ENCODE measurements at places on chromosomes 16 and 17. TPM values are rescaled to one million over a fixed set of nuclear protein-coding genes. Genes with fewer than 3 reads are reported as not detected.

Gene CLEC19A
- not detected for total RNA-seq

DNA sequence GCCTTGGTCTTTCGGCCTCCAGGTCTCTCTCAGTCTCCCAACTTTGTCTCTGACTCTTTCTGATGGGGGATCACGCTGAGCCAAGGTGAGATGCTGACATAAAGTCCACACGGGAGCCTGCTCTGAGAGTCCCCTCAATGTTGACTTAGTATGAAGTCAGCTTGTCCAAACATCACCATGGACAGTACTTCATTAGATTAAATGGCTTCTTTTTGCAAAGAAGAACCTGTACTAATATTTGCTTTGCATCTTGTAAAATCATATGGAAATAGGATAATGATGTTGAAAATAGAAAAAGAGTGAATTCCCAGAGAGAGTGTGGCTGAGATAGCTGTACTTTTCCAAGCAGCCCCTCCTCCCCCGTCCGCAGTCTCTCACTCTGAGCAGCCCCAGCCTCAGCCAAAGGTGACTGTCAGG lies 56.7 kb upstream of the SIAH1 start:
- DNase-seq, result no peak

GRCh38 chr17:40338058-40338457 lies 26.5 kb downstream of the GJD3 start:
- no peak for DNase-seq

DNA sequence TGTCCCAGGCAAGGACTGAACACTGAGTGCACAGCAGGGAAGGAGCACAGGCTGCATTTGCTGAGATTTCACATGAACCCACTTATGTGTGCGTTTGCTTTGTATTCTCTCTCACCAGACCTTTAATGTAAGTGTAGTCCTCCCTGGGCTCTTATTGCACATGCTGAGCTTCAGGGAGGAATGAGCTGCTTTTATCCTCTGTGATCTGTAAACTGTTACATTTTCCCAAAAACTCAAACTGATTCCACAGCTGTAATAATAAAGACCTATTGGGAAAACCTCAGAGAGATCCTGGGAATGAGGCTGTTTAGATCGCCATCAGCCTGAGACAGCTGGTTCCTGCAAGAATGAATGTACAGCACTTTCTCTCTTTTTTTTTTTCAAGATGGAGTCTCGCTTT lies 53.6 kb upstream of the ADORA2B start:
- DNase-seq, result no peak

Gene PYY
- total RNA-seq, result not detected

Gene CDH13
- not detected for total RNA-seq

GRCh38 chr17:82963104-82963950 lies 116.1 kb upstream of the METRNL start:
- no peak for DNase-seq

Gene SOST
- total RNA-seq, result not detected

Gene CLDN9
- total RNA-seq, result not detected

GRCh38 chr16:27967169-27967568 lies 96.3 kb downstream of the GSG1L start:
- no peak for DNase-seq

DNA sequence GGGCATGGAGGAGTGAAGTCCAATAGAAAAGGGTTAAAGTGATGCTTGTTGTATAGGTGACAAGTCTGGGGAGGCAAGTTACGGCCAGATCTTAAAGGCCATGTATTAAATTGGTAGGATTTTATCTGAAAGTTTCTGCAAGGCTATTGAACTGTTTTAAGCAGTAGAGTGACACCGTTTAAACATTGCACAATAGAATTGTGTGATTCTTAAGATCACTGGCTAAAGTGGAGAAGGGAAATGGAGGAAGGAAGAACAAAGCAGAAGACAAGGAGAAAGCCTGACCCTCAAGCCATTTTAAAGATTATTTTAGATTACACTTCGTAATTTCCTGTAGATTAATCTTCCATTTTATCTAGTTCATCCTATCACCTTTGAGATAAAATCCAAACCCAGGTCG lies 5.6 kb upstream of the MPHOSPH6 start:
- DNase-seq, result no peak

- no peak for DNase-seq
These were observed 486.2 kb upstream of the RBFOX1 start for GRCh38 chr16:6846452-6846851.

Gene NPIPB9
- total RNA-seq, result 4.6 TPM

Gene PRDM7
- total RNA-seq, result not detected

DNA sequence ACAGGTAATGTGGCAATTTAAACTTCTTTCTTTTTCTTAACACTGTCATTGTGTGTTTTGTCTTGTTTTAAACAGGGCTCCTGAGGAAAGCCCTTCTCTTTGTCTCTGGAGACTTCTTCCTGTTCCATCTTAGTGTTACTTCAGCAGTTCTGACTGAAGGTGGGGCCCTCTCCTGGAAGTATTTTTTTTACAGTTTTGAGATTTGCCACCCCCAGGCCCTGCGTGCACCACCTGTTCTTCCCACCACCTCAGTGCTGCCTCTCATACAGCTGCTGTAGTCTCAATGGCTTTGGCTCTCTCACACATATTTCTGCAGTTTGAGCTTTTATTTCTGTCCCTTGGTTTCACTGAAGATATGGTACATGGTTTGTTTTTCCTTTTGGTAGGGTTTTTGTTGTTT lies 52.5 kb upstream of the ALDH3A1 start:
- DNase-seq, result no peak

DNA sequence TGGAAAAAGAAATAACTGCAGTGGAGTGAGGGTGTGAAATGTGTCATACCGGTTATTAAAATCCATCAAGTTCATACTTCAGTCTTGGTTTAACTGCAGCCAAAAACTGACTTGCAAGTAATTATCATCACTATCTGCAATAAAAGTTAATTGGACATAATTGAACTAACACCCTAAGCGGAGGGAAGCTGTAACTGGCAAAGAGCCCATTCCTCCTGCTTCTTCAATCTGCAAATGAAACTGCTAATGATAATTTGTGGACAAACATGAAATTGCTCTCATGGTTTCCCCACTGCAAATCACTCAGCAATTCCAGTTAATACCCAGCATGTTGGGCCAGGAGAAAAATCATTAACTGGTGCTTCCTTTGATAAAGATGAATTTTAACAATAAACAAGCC lies 46.5 kb downstream of the FAM222B start:
- no peak for DNase-seq

GRCh38 chr17:45677770-45678169 lies 106.3 kb upstream of the CRHR1 start:
- no peak for DNase-seq

Gene VPS9D1
- total RNA-seq, result 2.4 TPM

GRCh38 chr17:77214743-77215142 lies 74.0 kb downstream of the SEC14L1 start:
- DNase-seq, result no peak

- no peak for DNase-seq
These were observed 19.6 kb upstream of the MPO start for GRCh38 chr17:58300336-58300735.

GRCh38 chr16:1026057-1026783 lies 44.6 kb downstream of the SOX8 start:
- no peak for DNase-seq

Gene GRAPL
- total RNA-seq, result 9.4 TPM

GRCh38 chr16:21302898-21303528 lies 24.9 kb upstream of the CRYM start:
- no peak for DNase-seq

GRCh38 chr16:47886631-47887415 lies 269.0 kb downstream of the ABCC12 start:
- no peak for DNase-seq

Gene ETV4
- total RNA-seq, result 2.2 TPM

DNA sequence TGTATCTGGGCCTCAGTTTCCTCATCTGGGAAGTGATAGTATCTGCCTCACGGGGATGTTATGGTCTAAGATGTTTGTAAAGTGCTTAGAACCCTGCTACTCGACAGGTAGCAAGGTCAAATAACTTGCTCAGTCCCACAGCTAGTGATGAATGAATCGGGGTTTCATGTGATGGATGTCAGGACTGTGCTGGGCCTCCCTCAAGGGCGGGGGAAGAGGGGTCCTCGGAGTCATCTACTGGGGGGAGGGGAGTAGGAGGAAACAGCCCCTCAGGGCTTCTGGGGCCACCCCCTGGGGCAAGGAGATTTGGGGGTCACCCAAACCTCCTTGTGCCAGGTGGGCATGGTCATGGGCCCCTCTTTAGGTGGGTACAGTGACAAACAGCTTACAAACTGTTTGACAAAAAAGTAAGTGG lies 732 bp downstream of the PNPO start:
- no peak for DNase-seq

- no peak for DNase-seq
These were observed 215.9 kb downstream of the RPTOR start for GRCh38 chr17:80760511-80760911.

DNA sequence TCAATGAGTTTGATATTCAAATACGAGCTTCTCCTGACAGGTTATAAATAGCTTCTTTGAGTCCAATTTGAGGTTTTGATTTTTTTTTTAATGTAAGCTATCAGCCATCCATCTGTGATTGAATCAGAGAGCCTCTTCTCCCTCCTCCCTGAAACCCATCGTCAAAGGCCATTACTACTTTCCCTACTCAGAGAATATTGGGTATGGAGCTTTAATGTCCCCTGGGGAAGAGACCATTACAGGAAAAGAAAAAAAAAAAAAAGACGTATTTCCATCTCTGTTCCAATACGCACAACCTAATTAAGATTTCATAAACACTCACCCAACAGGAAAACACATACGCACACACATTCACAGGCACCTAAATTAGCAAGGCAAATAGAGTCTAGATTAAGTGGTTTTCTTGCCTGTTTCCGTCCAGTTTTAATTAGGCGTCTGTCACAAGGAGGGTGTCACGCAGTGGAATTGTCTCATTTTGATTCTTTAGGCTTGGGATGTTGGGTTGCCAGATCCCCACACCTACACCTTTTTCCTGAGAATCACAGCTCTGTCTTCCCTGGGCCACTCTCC lies 194.3 kb upstream of the RPL38 start:
- DNase-seq, result no peak

DNA sequence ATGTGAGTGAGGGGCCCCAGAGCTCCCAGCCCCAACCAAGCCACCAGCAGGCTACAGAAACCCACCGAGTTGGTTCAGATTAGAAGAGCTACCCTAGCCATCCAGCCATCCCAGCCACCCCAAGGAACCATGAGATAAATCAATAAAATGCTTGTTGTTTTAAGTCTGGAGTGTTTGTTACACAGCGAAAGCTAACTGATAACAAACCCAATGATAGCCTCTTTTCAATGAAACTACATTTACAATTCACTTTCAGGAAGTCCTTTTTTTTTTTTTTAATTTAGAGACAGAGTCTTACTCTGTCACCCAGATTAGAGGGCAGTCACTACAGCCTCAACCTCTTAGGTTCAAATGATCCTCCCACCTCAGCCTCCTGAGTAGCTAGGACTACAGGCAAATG lies 215.0 kb upstream of the ZFHX3 start:
- no peak for DNase-seq

Gene CACNB1
- total RNA-seq, result 15.0 TPM

All from activated naive CD4-positive, alpha-beta T cell treated with anti-CD3 and anti-CD28 coated beads, Interleukin-2, amount 50 U/mL, for 72 hours (primary cell).